Cerebellar nuclear complex (tissue), 1 donor: ENCODE measurements at places on chromosomes 12 and 14.

GRCh38 chr12:5881666-5882065 lies 63.4 kb downstream of the ANO2 start:
- DNase-seq, result no peak

GRCh38 chr12:80443974-80444666 lies at the start of gene PTPRQ:
PTPRQ (plus strand) TSS chr12:80444235; CDS start chr12:80444346, 111 bp downstream.
- DNase-seq, result no peak

- DNase-seq, result no peak
Measured at GRCh38 chr12:38279756-38280155, 36.8 kb upstream of the ALG10B start.

DNA sequence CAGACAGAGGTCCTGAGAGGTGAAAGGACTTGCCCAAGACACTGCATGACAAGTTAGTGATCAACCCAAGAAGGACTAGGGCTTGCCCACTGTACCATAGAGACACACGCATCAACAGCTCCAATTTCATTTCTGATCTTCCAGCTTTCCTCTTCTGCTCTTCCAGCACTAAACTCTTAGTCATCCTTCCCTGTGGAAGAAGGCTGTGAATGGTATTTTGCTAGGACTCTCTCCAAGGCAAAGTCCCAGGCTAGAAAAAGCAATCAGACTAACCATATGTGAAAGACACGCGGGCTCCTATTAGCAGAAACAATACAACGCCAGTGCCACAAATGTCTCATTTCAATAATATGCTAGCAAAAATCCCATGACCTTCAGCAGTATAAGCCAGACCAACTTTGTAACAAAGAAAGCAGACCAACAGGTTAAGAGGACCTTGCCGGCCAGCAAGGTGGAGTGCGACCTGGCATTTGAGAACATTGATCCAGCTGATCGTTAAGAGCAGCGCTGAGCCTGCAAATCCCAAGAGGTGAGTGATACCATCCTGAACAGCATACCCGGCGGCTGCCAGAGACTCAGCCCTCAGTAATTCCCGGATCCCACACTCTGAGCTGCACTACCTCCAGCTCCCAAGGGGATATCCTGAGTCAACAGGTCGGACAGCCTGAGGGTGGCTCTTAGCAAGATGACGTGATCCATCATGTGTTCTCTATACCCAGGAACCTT lies 132.5 kb downstream of the FOXN3 start:
- DNase-seq, result no peak

GRCh38 chr12:93427779-93428564 lies 13.8 kb downstream of the UBE2N start:
- DNase-seq, result no peak

GRCh38 chr14:61051051-61051450 lies 70.0 kb downstream of the SLC38A6 start:
- no peak for DNase-seq

GRCh38 chr14:52876311-52876710 lies 74.5 kb downstream of the FERMT2 start:
- DNase-seq, result no peak

DNA sequence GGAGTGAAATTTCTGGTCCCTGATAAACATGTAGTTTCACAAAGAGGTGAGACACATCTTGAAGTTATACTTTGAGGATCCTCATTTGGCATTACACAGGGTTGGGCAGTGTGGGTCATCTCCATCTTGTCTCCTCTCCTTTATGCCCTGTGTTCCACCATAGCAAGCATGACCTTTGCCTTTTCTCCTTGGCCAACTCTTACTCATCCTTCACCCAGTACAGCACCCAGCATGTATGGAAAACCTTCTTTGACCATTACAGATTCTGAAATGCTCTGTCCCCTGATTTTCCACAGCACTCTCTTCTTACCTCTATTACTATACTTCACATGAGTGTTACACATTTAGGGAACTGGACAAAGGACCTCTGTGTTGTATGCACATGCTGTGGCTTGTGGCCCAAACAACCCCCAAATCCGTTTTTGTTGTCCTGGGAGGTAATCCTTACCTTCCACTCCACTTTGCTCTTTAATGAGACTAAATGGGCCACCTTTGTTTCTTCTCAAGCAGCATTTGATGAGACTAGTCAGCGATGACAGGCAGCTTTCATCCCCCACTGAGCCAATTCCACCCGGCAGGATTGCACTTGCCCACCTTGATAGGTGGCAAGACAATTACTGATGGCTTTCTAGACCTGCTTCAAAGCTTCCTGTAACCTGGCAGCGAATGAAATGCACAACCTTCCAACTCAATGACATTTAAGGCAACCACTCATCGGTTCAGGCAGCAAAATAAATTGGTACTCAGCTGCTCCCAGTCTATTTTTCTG lies 163.5 kb downstream of the MON2 start:
- no peak for DNase-seq
